Chondrocyte (in vitro differentiated cells): ENCODE measurements at places on chromosomes 11 and 22. TPM values are rescaled to one million over a fixed set of nuclear protein-coding genes. Genes with fewer than 3 reads are reported as not detected.

GRCh38 chr11:77101043-77101537, 1.6 kb upstream of the OMP start:
- DNase-seq: no peak

GRCh38 chr22:36480941-36481392, 473 bp downstream of the TXN2 start:
- DNase-seq: no peak

Gene OR10A2
- total RNA-seq: not detected in 3 replicates

- DNase-seq: no peak
Measured at GRCh38 chr11:94129512-94130297, 1.1 kb downstream of the PANX1 start.

Gene GLB1L2
- 0.34 to 0.74 TPM (median 0.35 TPM) in 3 replicates for total RNA-seq
